ENCODE measurements at places on chromosomes 3 and 15.

DNA sequence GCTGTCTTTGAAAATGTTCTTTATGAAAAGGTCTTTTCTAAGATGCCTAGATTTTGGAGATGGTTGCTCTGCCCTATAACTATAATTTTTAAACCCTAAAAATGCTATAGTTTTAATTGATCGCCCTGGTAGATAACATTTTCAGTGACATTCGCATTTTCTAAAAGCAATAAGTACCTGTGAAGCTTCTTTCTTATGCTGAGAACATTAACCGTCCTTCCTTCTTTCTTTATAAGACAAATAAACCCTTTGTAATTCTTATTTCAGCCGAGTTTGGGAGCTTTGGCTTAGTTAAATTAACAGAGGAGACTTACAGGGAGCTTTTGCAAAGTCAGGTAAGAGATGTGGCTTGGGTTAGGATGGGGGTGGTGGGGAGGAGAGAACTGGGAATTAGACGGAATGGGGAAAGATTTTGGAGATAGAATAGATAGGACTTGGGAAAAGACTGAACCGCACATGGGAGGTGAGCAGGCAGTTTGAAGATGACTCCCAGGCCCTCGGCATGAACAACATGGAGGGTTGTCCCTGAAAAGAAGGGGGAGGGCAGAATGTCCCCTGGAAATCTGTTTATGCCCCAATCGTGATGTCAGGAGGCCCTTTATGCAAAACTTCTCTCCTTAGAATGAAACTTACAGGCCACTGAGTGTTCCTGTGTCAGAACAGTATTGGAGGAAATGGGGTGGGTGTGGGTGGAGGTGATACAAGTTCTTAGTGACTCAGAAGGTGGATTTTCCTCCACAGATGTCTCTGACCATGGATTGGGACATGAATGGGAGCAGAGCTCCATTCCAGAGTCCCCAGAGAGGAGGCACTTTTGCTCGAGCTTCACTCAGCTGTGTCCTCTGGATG is 76.2 kb upstream of the LARS2 start:
- DNase-seq, result no peak

- DNase-seq, result no peak
These were observed 170.0 kb downstream of the TMEM108 start for GRCh38 chr3:133208184-133208583.

- DNase-seq, result no peak
These were observed 12.0 kb downstream of the AMOTL2 start for GRCh38 chr3:134362221-134362620.

GRCh38 chr15:61621146-61621545 is 392.0 kb upstream of the RORA start:
- peak; percentile 81 for DNase-seq

GRCh38 chr15:60898896-60899295 is 330.2 kb downstream of the RORA start:
- DNase-seq, result no peak

- no peak for DNase-seq
These were observed 304.4 kb upstream of the TGFBR2 start for GRCh38 chr3:30302027-30302426.

GRCh38 chr15:25714538-25714840 is 148.6 kb downstream of the ATP10A start:
- DNase-seq, result no peak

GRCh38 chr3:21682206-21682605 is 68.8 kb downstream of the ZNF385D start:
- no peak for DNase-seq

DNA sequence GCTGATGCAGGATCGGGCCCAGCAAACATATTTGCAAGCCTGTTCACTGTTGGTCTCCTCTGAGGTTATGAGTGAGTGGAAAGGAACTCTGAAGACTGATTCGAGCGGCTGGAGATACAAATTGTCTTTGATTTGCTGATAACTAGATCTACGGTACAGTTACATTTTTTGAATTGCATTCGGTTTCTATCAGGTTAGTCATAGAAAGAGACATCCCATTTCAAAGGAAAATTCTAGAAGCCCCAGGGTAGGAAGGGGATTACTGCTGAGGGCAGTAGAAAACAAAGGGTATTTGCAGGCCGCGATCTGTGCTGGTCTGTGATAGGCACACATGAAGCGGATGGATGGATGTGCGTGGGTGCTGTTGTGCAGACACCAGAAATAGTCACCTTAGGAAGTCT is 228.4 kb downstream of the ITPR1 start:
- DNase-seq, result no peak

- DNase-seq, result no peak
These were observed 96.3 kb upstream of the IGF1R start for GRCh38 chr15:98551936-98552562.

- peak; percentile 68 for DNase-seq
These were observed 58.2 kb downstream of the RAB7A start for GRCh38 chr3:128784232-128784631.

DNA sequence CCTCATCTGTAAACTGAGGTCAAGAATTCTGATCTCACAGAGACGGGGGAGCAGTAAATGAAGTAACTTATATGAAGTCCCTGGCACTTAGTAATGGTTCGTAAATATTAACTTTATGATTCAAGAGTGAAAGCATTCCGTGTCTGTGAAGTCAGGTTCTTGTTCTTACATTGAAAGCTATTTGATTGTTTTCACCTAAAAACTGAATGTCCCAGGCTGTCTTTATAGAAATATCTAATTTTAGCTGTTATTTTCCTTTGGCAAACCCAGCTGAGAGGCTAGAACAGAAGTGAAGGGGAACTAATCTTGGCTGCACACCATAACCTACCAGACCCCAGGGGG is 84.5 kb downstream of the CHSY1 start:
- no peak for DNase-seq

GRCh38 chr3:5138214-5138981 is 16.3 kb downstream of the ARL8B start:
- no peak for DNase-seq

GRCh38 chr3:38067508-38068233 is 28.7 kb downstream of the DLEC1 start:
- DNase-seq, result no peak

DNA sequence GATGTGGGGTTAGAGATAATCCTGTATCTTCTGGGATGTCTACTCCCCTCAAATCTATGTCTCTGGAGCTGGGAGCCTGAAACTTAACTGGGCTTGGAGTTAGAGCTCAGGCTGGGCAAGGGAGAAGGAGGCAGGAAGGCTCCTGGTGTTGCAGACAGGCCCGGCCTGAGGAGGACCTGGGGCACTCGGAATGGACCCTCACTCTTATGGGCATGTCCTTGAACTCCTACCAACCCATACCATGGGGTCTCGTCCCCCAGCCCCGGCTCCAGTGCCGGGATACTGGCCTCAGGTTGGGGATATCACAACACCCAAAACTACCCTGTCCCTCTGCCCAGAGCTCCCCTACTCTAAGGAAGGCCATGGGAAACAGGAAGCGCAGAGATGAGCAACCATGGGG is 45.2 kb downstream of the SCN5A start:
- DNase-seq, result no peak

DNA sequence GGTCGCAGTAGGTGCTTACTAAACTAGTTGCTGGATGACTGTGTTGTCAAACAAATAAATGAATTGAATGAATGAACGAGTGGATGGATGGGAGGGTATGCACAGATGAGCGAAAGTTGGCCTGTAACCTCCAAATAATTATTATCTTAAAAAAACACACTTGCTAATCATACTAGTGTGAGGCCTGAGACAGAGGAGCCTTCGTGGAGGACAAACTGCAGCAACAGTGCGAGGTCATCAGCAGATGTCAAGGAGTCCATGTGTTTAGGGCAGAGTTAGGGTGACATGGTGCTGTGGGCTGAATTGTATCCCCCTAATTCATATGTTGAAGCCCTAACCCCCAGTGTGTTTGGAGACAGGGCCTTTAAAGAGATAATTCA is 24.4 kb downstream of the CORO2B start:
- DNase-seq, result peak; percentile 68

DNA sequence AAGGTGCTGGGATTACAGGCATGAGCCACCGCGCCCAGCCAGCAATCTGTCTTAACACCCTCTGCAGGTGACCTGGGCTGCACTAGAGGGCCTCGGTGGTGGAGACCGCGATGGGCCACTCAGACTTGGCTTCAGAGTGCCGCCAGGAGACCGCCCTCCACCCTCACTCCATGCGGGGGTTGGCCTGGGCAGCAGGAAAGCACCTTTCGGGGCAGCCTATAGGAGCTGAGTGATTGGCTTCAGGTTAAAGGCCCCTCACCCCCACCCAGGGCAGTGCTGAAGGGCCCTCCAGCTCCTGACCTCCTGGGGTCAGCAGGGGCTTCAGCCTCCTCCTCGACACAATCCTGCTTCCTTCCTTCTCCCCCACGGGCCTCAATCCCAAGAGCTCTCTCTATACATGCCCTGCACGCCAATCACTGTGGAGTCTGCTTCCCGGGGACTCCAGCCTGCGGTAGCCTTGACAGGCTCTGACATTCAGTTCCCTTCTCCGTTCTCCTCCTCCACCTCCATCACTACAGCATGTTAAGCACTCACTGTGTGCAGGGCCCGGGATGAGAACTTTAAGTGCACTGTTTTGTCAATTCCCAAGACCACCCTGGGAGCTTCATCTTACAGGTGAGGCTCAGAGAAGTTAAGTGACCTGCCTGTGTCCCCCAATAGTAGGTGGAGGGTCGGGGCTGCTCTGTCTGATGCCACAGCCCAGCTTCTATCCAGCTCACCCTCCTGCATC is 225.3 kb downstream of the XXYLT1 start:
- no peak for DNase-seq

- no peak for DNase-seq
These were observed 64.7 kb upstream of the NPHP3 start for GRCh38 chr3:132786890-132787289.

DNA sequence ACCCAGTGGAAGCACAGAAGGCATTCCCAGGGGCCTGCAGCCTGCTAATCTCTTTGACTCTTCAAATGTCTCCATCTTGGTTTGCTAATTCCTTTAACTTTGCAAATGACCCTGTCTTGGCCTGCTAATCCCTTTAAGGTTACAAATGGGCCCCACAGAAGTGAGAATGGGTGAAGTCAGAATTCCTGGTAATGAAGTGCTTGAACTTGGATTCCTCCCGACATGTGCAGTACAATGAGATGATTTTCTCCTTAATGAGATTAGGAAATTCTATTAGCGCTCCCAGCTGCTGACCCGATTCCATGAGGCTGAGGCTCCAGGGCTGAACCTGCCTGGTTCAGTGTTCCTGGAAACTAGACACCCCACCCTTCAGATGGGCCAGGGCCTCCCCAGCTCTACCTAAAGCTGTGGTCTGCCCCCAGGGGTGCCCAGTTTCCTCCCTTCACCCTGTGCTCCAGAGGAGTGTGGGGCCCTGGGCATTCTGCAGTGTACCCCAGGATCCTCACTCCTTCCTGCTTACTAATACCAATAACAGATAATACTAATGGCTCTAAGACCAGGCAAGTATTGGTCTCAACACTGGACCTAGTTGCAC is 47.4 kb downstream of the SCN5A start:
- DNase-seq, result no peak

DNA sequence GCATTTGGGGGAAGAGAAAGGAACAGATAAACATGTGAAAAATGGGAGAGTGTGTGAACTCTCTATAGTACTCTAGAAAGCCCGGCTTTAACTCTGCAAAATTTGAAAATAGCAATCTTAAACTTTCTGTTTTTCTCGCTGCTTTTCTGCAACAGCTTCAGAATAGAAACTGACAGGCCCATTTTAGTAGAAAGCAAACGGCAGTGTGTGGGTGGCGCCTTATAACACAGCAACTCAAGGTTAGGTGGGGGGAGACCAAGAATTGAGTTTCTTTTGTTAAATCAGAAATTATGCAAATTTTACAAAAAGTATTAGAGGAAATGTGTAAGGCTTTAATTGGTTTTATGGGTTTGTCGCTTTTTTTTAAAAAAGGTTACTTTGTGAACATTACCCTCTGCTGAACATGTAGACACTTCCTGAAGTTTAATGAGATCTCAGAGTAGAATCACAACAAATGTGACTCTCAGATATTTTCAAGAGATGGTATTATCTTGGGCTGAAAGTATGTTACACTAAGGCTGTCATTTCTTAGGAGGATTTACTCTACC is 107.0 kb downstream of the PTPRG start:
- no peak for DNase-seq

- DNase-seq, result no peak
These were observed 8.8 kb downstream of the ANAPC13 start for GRCh38 chr3:134477002-134477401.

GRCh38 chr15:50049871-50050270 is 69.2 kb downstream of the ATP8B4 start:
- no peak for DNase-seq

DNA sequence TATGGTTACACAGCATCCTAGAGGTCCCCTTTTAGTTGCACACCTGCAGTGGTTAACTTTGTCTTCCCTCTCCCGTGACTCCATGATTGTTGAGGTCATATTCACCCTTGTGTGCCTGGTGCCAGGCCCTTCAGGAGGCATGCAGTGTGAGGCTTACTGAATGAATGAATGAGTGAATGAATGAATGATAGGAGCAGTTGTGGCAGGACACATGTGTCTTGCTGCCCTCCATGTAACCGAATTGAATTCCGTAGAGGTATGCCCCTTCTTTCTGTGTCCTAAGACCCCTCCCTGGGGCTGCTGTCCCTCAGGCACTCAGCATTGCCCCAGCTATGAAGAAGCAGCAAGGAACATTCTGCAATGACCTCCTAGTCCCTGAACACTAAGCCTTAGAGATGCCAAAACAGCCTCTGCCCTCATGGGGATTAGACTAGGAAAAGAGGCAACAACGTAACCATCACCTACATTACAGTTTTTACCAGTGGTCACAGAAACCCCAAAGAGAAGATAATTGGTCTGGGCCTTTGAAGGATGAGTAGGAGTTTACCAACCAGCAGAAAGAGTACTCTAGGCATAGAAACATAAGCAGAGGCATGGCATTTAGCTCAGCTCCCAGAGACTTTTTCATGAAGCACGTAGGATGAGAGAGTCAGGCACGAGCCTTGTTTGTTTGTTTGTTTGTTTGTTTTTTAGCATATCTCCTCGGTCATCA is 22.5 kb upstream of the CPNE9 start:
- no peak for DNase-seq

DNA sequence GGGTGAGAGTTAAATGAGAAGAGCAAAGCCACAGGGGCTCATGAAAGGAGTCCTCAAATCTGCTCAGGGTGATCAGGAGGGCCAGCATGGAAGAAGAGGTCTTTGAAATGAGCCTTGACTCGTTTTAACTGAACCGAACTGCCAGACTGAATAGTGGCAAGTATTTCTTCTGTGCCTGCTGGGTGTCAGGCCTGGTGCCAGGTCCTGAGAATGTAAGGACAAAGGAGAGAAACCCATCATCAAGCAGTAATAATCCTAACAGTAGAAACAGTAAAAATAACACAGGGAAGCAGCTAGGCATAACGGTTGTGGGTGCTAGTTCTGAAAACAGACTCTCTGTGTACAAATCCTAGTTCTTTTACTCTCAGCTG is 40.4 kb upstream of the SMAD3 start:
- no peak for DNase-seq

DNA sequence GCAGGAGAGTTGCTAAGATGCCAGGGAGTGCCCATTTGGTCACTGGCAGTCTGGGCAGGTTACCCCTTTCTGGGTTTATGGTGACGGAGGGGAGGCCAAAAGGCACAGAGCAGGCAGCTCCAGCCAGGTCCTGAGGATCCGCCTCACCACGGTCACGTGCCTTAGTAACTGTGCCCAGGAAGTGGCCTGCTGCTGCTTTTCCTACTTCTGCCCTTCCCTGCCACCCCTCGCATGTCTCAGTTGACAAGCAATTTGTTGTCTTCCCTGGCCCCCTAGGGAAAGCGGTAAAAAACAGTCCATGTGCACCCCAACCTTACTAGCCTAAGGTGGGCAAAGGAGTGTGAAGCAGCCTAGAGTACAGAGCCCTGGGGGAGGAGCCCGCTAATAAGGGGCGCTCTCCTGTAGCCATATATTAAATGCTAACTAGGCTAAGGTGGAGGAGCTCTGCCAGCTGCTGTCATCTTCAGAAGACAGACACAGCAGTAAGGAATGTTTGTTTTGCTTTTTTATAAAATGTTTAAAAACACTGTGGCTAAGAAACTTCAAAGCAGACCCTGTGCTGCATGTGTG is 9.1 kb upstream of the LIPH start:
- DNase-seq, result peak; percentile 77
